ENCODE measurements at places on chromosomes 5 and 9. TPM values are rescaled to one million over a fixed set of nuclear protein-coding genes. Genes with fewer than 3 reads are reported as not detected.

DNA sequence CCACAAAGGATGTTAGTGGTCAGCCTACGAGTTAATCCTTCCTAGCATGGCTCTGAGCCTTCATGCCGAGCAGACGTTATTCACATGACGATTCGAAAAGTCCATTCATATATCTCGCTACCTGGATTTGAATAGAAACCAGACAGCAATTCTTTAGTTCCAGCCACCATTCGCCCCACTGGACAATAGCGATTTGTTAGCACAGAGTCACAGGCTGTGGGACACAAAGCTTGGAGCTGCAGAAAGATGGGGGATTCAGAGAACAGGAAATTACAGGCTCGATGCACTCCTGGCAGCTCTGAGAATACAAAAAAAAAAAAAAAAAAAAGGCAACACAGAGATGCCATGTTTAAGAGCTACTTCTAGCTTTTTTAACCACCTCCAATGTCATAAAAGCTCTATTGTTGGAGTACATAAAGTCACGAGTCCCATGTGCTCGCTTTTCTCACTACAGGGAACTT is 110.7 kb downstream of the NR6A1 start:
- no peaks in the 10 kb centered on the region for H3K36me3 ChIP-seq
- H3K27ac ChIP-seq = peak overlapping the region; percentile 61
- DNase-seq = peak; percentile 12
- H3K27me3 ChIP-seq = no peaks in the 10 kb centered on the region

- no peak for DNase-seq
- no peak overlapping the region for H3K4me3 ChIP-seq
- no peaks in the 10 kb centered on the region for H3K36me3 ChIP-seq
These were observed 18.4 kb downstream of the GADD45G start for GRCh38 chr9:89622933-89623861.

- DNase-seq = no peak
- H3K36me3 ChIP-seq = no peaks in the 10 kb centered on the region
- H3K27me3 ChIP-seq = no peaks in the 10 kb centered on the region
- H3K4me1 ChIP-seq = no peaks in the 10 kb centered on the region
These were observed 20.9 kb upstream of the OR5C1 start for GRCh38 chr9:122767817-122768216.

NUTM2G gene
- not detected for total RNA-seq

- no peak overlapping the region for H3K4me3 ChIP-seq
- DNase-seq = no peak
- no peaks in the 10 kb centered on the region for H3K36me3 ChIP-seq
- no peak overlapping the region for H3K27ac ChIP-seq
These were observed 116.1 kb upstream of the TAF11L2 start for GRCh38 chr5:17381932-17382331.

THBS4 gene
- 1.2 TPM for total RNA-seq

DNA sequence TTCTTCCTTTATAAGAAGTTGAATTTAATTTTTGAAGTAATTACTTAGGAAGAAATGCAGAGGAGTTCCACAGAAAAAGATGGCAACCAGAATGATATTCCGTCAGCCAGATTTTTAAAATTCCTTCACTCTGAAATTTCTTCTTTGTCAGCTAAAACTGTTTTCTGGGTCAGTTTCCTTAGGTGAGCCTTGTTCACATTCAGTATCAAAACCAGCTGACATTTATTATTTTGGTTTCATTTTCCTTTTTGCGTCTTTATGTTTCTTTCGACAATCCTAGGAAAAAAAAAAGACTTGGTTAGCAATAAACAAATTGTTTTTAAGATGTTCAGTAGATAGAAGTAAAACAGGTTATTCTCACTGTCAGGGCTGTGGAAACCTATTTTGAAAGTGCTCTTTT is 4.1 kb upstream of the IARS1 start:
- H3K27ac ChIP-seq = peak overlapping the region; percentile 32
- no peaks in the 10 kb centered on the region for H3K27me3 ChIP-seq
- peaks cover 8% of the 10 kb centered on the region for H3K36me3 ChIP-seq
- no peak for DNase-seq
- H3K4me1 ChIP-seq = peaks cover 8% of the 10 kb centered on the region

Measured in naive thymus-derived CD4-positive, alpha-beta T cell (primary cell).